Glutamatergic neuron (in vitro differentiated cells): ENCODE measurements at places on chromosomes 7 and 10.
A peak's percentile ranks its signal among the peaks of the same experiment; 100 is the strongest.

DNA sequence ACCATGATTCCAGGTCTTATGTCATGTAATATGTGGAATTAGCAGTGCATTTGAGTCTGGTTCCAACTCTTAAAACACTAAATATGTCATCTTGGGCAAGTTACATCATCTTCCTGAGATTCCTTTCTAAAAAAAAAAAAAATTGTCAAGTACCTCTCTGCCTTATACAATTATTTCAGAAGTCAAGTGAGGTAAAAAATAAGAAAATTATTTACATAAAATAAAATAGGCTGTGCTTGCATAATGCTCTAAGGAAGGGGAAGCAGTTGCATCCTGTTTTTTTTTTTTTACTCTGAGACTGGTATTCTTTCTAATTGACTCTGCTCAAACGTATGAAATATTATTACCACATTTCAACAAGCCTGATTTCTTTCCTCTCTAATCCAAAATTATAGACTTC is 55.1 kb upstream of the SEMA3A start:
- DNase-seq: no peak

GRCh38 chr7:116211913-116212596 is 1.7 kb downstream of the TES start:
- DNase-seq: no peak

- no peak for DNase-seq
Observed at GRCh38 chr10:42990016-42990720, 86.7 kb upstream of the RET start.

DNA sequence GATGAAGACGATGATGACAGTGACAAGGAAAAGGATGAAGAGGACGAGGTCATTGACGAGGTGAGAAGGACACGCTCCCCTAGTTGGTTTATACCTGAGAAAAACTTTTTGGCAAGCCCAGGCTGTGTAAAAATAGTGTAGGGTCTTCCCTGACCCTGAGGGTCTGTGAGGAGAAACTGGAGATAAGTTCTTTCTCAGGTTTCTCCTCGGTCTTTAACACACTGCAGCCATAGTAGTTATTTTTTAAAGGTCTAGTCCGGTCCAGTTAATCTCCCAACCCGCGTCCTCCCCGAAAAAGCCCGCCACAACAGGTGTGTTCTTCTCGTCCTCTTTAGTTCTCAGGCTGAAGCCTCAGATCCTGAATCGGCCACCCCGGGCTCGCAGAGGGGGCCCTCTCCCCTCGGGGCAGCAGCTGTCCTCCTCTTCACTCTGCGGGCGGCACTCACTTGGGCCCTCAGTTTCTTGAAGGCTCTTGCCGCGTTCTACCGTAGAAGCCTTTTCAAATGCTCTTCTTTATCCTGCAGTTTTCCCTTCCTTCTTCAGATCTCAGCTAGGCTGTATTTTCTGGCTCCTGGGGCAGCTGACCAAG is 411 bp downstream of the BCCIP start:
- no peak for DNase-seq

GRCh38 chr7:73345951-73346350 is 18.0 kb downstream of the FKBP6 start:
- DNase-seq: no peak

- no peak for DNase-seq
Observed at GRCh38 chr10:129078346-129078745, 388.7 kb upstream of the MGMT start.

DNA sequence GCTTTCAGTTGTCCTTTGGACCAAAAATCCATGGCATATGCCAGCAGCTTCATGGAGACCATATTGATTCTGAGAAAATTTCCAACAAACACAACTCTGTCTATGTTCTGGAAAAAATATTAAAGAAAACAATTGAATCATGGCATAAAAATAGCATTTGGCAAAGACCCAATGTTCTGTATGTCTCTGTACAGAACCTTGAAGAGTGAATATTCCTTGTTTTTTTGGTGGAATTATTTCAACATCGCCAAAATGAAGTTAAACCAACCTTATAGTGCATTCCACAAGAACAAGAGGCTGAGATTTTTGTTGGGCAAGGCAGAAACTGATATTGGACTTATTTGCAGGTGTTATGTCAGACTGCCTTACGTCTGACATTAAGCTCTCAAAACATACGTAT is 53.3 kb upstream of the SLC16A12 start:
- DNase-seq: no peak

DNA sequence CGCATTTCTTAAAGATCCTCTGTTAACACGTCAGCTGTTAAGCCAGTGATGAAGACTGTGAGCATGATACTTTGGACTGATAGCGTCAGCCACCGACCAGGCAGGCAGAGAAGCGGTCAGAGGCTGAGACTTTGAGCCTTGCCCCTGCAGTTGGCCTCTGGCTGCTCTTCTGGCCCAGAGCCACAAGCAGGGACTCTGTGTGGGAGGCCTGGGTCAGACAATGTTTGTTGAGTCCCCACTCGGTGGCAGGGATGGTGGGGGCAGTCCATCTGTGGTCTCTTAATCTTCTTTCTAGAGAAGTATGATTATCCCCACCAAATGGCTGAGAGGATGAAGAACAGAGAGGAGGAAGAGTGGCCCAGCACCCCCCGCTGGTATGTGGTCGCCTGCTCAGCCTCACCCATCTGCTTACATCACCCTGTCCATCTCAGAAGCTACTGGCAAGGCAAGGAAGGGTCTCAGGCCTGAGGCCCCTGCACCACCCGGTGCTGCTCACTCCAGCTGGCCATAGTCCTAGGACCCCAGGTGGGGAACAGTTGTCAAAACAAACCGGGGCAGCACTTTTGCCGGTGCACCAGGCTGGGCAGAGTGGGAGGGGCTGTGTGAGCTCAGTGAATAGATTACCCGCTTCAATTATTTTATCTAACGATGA is 202.9 kb downstream of the GRID1 start:
- DNase-seq: no peak

- DNase-seq: peak; percentile 72
Observed at GRCh38 chr10:131242007-131242406, 69.5 kb downstream of the TCERG1L start.

- no peak for DNase-seq
Observed at GRCh38 chr10:7417103-7417623, 6.3 kb upstream of the SFMBT2 start.

DNA sequence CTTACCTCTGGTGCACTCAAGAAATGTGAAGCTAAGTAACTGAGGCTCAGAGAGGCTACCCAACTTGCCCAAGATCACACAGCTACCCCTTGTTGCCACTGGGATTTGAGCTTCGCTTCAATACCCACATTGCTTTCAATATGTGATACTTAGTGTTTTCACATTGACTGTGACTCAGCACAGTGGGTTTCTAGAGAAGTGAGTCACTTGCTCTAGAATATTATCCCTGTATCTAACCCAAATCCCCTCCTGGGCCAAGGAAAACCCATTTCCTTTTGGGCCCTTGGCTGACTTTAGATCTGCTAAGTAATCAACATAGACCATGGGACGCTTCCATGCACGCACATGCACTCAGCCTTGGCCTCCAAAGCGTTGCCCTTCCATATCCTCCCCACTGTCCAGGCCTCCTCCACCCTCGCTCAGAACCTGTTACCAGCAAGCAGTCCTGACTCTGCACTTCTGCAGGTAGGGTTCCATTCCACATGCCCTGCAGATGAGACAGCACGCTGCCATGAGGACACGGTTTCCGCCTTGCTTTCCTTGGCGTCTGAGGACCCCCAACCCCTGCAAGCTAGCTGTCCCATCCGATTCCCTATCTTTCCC is 87.7 kb upstream of the CHST15 start:
- no peak for DNase-seq

DNA sequence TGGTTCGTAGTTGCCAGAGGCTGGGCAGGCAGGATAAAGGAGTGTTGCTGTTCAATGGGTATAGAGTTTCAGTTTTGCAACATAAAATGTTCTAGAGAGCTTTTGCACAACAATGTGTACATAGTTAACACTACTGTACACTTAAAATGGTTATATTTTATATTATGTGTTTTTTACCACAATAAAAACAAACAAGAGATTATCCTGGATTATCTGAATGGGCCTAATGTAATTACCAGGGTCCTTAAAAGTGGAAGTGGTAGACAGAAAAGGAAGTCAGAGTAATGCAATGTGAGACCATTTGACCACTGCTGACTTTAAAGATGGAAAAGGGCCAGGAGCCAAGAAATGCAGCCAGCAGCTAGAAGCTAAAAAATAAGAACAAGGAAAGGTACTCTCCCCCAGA is 159.7 kb downstream of the SGMS1 start:
- DNase-seq: no peak

GRCh38 chr7:127504715-127505114 is 80.7 kb downstream of the GCC1 start:
- peak; percentile 23 for DNase-seq

DNA sequence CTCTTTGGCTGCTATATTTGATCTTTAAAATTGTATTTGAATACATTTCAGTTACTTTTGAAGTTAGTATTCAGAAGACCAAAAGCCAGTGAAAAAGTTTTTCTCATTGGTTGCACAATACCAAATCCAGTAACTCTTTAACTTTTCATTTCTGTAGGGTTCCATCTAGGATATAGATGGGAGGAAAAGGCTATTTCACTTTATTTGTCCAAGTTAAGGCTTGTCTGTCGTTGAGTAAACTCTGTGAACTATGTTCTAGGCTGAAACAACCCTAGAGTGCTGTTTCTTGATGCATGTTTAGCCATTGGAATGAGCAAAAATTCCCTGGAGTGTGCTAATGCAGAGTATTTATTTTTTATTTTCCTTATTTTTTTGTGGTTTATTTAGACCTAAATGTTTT is 834.7 kb upstream of the KCND2 start:
- DNase-seq: no peak

DNA sequence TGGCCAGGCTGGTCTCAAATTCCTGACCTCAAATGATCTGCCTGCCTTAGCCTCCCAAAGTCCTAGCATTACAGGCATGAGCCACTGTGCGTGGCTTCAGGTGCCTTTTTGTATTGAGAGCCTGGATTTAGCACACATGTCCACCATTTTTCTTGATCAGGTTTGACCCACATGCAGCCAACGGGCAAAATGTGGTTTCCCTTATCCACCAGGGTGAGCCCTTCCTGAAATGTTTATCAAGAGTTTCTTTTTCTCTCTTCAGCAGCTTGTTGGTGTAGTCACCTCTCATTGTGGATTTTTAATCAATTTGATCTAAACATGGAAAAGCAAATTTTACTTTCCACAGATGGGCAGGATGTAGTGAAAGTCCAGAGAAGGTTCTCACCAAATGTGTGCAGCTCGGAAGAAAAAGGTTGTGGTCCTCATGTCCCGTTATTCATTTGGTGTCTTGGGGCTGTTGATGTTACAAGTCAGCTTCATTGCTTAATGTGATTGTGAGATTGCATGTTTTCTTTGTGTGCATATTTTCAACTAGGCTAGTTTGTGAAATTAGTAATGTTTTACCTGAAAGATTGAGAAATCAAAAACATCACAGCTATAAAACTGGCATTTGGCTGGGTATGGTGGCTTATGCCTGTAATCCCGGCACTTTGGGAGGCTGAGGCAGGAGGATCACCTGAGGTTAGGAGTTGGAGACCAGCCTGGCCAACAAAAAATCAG is 28.9 kb downstream of the GUSB start:
- no peak for DNase-seq

GRCh38 chr10:132518572-132519381 is 18.8 kb upstream of the INPP5A start:
- DNase-seq: no peak
